ENCODE measurements at places on chromosomes 16 and 17. TPM values are rescaled to one million over a fixed set of nuclear protein-coding genes. Genes with fewer than 3 reads are reported as not detected.

- DNase-seq = no peak
These were observed 500.1 kb downstream of the MAF start for GRCh38 chr16:79100447-79100846.

- DNase-seq = peak; percentile 47
These were observed 5.3 kb upstream of the CDR2L start for GRCh38 chr17:74981979-74982662.

DNA sequence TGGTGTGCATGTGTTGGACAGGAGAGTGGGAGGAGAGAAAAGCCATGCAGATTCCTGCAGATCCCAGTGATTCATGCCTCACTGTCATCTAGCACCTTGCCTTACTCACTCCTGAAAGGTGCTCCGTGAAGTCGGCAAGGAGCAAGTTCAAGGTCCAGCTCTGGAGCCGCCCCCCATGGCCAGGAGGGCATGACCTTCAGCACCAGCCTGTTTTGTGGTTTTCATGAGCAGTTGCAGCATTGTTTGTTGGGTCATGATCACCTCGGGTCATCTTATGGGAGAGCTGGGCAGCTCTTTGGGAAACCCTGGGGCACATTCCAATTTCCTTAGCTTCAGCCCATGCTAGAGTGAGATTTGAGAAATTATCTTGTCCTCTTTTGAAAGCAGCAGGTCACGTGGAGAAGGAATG is 137.5 kb upstream of the IRX3 start:
- no peak for DNase-seq

The UTS2R gene
- total RNA-seq = not detected

The EMP2 gene
- 18.3 TPM for total RNA-seq

DNA sequence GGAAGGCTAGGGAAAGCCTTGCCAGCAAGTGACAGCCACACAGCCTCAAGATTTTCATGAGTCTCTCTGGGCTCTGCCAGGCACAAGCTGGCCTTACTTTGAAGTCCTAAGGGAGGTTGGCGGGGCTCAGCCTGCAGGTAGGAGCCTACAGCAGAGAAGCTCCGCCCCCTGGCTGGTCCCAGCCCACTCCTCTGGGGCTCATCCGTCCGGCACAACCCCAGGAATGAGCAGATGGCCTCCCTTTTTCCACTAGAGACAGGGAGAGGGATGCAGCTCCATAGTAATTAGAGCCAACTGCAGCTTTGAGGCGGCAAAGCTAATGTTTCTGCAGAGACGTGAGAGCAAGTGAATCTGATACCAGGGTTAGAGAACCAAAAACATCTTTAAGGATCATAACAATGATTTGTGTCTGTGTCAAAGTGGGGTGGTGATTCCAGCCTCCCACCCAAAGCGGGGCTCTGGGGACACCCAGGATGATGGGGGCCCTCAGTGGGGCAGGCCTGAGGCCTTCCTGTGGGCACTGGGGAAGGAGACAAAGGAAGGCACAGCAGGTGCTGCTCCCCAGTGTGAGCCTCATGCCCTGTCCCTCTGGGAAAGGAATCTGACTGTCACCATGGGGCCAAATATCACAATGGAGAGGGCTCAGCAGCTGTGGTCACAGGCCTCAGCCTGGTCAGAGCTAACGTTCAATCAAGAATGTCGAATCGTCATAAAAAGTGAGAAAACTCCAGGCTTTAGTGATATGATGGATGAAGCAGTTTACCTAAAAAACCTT is 61.5 kb downstream of the RBFOX3 start:
- DNase-seq = no peak

- no peak for DNase-seq
These were observed 28.8 kb upstream of the ST6GALNAC1 start for GRCh38 chr17:76672270-76672851.

- DNase-seq = no peak
These were observed 251.4 kb upstream of the RPL38 start for GRCh38 chr17:73952082-73952479.

The COIL gene
- total RNA-seq = 20.6 TPM

The RDM1 gene
- not detected for total RNA-seq

The KRTAP4-9 gene
- total RNA-seq = not detected

Measured in endothelial cell of umbilical vein (primary cell).